A549 treated with CORT108297 at 1 μM for 4 hours (cell line): ENCODE measurements at places on chromosomes 5 and 9. TPM values are rescaled to one million over a fixed set of nuclear protein-coding genes. Genes with fewer than 3 reads are reported as not detected.

The SLC2A8 gene
- 9.5 to 16.7 TPM (median 16.1 TPM) in 5 replicates for total RNA-seq

The PCDHGB2 gene
- total RNA-seq = 0.06 to 0.12 TPM (median 0.08 TPM) in 5 replicates

The SPRY4 gene
- total RNA-seq = 5.0 to 7.6 TPM (median 6.1 TPM) in 5 replicates

The ZNF474 gene
- total RNA-seq = 0.13 to 0.34 TPM (median 0.24 TPM) in 5 replicates

The TAF11L10 gene
- total RNA-seq = not detected in 5 replicates

The EPB41L4A gene
- total RNA-seq = 1.4 to 1.9 TPM (median 1.7 TPM) in 5 replicates

The EQTN gene
- total RNA-seq = not detected in 5 replicates

The RRAGA gene
- total RNA-seq = 106 to 131 TPM (median 129 TPM) in 5 replicates

The CDC42SE2 gene
- 25.0 to 31.3 TPM (median 27.2 TPM) in 5 replicates for total RNA-seq

The MZB1 gene
- 0.09 to 0.47 TPM (median 0.16 TPM) in 3 of 5 replicates, not detected in the others for total RNA-seq

The SARDH gene
- 0.07 to 0.16 TPM (median 0.09 TPM) in 4 of 5 replicates, not detected in the other for total RNA-seq

The AHRR gene
- 2.8 to 4.1 TPM (median 3.8 TPM) in 5 replicates for total RNA-seq

The NEUROG1 gene
- not detected in 5 replicates for total RNA-seq

The IGFBPL1 gene
- 2.2 to 2.8 TPM (median 2.5 TPM) in 5 replicates for total RNA-seq

The GARIN3 gene
- total RNA-seq = not detected in 5 replicates

The OMD gene
- not detected in 5 replicates for total RNA-seq

The NSG2 gene
- 0.05 to 0.17 TPM (median 0.08 TPM) in 3 of 5 replicates, not detected in the others for total RNA-seq

The SUSD3 gene
- 0.23 to 0.70 TPM (median 0.66 TPM) in 5 replicates for total RNA-seq

The FLT4 gene
- total RNA-seq = 3.1 to 4.5 TPM (median 4.2 TPM) in 5 replicates

The ATP10B gene
- total RNA-seq = not detected in 5 replicates

The KCNIP1 gene
- total RNA-seq = not detected in 5 replicates

The NREP gene
- 1.7 to 3.2 TPM (median 2.6 TPM) in 5 replicates for total RNA-seq

The HAVCR2 gene
- total RNA-seq = 0.21 to 0.39 TPM (median 0.35 TPM) in 5 replicates

The FOXD4L5 gene
- total RNA-seq = 0.03 to 0.07 TPM (median 0.04 TPM) in 3 of 5 replicates, not detected in the others

The SH3PXD2B gene
- 13.3 to 16.5 TPM (median 15.0 TPM) in 5 replicates for total RNA-seq

The FAM151B gene
- total RNA-seq = 1.1 to 1.8 TPM (median 1.4 TPM) in 5 replicates

The BARHL1 gene
- total RNA-seq = 0.03 TPM in 1 of 5 replicates, not detected in the others

The WDR38 gene
- total RNA-seq = 0.09 to 0.11 TPM (median 0.09 TPM) in 3 of 5 replicates, not detected in the others

The PTGES gene
- 113 to 139 TPM (median 120 TPM) in 5 replicates for total RNA-seq

The GBGT1 gene
- total RNA-seq = 1.3 to 3.0 TPM (median 2.6 TPM) in 5 replicates

The MGAT1 gene
- 66.0 to 89.5 TPM (median 87.1 TPM) in 5 replicates for total RNA-seq

The LMAN2 gene
- total RNA-seq = 194 to 226 TPM (median 194 TPM) in 5 replicates

The PCDHA10 gene
- 0.01 to 0.02 TPM (median 0.02 TPM) in 3 of 5 replicates, not detected in the others for total RNA-seq

The IZUMO3 gene
- not detected in 5 replicates for total RNA-seq

The ADAMTSL2 gene
- total RNA-seq = not detected in 5 replicates

The GABRA1 gene
- not detected in 5 replicates for total RNA-seq

The CBY3 gene
- total RNA-seq = not detected in 5 replicates

The PCDHGB3 gene
- total RNA-seq = 0.17 to 0.33 TPM (median 0.24 TPM) in 5 replicates

The MAMDC2 gene
- 0.15 to 0.38 TPM (median 0.29 TPM) in 5 replicates for total RNA-seq
